ENCODE measurements at places on chromosomes 2 and 18.

GRCh38 chr2:11056614-11057013, 98.7 kb upstream of the SLC66A3 start:
- DNase-seq: no peak

DNA sequence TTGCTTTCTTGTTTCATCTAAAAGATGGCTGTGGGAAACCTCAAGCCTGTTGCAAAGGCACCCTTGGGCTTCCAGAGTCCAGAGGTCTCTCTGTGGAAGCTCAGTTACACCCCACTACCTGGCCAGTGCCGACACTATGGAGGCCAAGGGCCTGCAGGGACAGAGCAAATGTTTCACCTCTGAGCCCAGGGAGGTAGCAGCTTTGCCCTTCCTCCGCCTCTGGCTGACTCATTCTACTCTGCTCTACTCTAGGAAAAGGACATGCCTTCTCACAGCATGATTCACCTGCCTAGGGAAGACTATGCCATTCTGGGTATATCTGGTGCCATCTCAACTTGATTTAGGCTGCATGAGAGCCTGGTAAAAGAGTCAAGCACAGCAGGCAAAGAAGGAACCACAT, 12.2 kb downstream of the MYOM1 start:
- no peak for DNase-seq

DNA sequence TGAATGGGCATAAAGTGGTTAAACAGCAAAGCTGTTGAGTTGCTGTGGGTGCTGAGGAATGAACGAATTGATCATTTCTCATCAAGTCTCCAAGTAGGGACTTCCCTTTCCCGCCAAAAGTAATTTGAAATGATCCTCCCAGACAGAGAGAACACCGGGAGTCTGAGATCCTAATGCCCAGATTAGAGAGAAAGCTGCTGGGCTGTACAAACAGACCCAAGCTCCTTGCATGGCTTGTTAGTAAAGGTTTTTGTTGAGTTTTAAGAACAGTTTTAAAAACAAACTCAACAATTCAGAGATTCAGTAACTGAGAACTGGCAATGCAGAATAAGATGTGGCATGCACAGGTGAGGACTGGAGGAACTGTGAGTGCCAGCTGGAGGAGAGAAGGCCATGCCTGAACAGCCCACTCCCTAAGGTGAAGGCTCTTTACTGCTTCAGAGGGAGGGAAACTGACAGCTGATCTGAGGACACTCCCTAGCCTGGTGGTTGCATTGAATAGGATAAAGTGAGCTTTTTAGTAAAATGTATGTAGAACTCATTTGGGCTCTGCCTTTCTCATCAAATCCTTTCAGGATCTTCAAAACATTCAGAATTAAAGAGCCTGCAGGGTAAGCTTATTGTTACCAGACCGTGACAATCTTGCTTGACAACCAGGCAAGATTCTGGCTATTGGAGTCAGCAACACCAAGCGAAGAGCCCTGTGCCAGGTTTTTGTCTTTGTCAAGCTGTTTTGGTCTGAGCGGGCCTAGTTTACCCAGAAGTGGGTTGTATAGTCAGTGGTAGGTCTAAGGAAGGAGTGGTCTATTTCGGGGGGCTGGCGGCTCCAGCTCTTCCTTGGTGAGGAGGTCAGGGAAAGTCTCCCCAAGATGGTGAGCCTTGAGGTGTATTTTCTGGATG, 63.2 kb upstream of the IGFBP5 start:
- no peak for DNase-seq

- no peak for DNase-seq
Measured at GRCh38 chr2:137000811-137001210, 235.5 kb downstream of the THSD7B start.

DNA sequence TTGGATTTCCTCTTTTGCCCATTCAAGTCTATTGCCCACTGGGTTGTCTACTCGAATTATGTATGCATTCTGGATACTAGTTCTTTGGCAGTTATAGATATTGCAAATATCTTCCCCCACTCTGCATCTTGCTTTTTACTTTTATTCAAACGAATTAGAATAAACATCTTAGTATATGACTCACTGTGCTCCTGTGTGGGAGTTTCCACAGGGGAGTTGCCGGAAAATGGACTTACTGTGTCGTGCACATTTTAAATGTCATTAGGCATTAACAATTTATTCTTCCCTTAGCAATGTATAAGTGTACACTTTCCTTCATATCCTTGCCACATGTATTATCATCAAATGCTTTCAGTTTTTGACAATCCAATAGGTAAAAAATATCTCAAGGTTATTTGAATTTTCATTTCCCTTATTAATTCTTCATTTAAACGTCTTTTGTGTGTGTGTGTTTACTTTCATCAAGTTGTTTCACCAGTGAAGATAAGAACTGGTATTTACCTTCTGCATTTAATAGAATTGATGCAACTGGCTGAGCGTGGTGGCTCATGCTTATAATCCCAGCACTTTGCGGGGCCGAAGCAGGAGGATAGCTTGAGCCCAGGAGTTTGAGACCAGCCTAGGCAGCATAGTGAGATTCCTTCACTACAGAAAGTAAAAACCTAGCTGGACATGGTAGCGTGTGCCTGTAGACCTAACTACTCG, 4.6 kb upstream of the UGT1A5 start:
- no peak for DNase-seq

DNA sequence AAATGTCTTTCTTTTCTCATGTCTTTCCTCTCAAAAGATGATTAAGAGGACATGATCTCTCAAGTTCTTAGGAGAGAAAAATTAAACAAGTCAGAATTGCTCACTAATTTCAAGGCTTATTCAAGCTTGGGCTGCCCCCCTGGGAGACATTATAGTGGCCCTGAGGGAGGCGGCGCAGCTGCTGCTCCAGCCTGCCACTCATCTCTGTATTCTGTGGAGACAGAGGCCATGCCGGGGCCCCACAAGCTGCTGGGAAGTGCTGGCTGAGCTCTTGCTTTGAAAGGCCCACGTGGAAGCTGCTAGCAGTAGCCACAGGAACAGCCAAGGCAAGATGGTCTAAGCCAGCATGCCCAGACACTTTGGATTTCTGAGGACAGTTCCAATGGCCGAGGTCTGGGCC, 267.4 kb downstream of the LNPK start:
- DNase-seq: no peak

- DNase-seq: no peak
Measured at GRCh38 chr2:40123746-40124145, 328.1 kb downstream of the SLC8A1 start.
